ENCODE measurements at places on chromosomes 2 and 18.

- no peak for DNase-seq
These were observed 19.4 kb upstream of the RNF149 start for GRCh38 chr2:101327863-101328394.

DNA sequence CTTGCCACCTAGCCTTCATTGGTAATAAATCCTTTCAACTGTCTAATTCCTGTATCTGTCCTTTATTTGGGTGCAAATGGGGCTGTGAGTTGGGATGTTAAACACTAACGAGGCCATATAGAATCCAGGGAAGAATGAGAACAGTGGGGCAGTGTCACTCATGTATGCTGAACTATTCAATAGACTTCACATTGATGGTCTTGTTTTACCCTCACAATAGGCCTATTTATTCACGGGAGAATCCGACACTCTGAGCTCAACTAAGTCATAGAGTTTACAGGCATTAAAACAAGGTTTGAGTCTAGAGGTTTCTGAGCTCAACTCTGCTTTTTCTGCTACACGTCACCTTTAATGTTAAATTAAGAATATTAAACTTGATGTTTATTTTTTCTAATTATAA is 421.6 kb downstream of the SOX11 start:
- DNase-seq, result no peak

DNA sequence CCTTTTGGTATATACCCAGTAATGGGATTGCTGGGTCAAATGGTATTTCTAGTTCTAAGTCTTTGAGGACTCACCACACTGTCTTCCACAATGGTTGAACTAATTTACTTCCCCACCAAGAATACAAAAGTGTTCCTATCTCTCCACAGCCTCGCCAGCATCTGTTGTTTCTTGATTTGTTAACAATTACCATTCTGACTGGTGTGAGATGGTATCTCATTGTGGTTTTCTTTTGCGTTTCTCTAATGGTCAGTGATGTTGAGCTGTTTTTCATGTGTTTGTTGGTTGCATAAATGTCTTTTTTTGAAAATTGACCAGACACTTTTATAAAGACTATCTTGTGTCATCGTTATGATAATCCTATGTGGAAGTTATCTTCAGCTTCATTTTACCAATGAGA is 16.0 kb upstream of the ATP8B1 start:
- DNase-seq, result no peak

DNA sequence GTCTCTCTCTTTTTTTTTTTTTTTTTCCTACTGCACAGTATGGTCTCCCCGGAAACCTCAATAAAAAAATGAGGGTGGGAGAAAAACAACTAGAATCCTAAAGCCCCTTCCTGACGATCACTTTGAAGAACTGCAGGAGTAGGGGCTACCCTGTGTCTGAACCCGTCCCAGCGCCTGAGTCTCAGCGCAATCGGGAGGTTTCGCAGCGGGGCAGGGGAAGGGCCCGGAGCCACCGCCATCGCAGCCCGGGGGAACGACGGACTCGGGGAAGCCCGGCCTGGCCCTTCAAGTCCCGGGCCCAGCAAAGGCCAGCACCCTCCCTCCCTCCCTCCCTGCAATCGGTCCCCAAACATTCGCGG is 411 bp downstream of the NARS1 start:
- DNase-seq, result no peak

GRCh38 chr2:127145280-127145895 is 38.4 kb upstream of the BIN1 start:
- DNase-seq, result no peak

DNA sequence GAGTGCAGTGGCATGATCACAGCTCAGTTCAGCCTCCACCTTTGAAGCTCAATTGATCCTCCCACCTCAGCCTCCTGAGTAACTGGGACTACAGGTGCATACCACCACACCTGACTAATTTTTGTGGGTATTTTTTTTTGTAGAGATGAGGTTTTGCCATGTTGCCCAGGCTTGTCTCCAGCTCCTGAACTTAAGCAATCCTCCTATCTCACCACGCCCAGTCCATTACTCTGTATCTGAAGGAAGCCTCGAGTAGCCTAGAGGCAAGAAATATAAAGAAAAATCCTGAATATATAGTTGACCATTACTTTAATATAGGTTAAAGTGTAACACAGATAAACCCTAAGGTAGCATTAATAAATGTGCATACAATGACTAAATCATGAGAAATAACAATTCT is 686.8 kb upstream of the PIK3C3 start:
- DNase-seq, result no peak

DNA sequence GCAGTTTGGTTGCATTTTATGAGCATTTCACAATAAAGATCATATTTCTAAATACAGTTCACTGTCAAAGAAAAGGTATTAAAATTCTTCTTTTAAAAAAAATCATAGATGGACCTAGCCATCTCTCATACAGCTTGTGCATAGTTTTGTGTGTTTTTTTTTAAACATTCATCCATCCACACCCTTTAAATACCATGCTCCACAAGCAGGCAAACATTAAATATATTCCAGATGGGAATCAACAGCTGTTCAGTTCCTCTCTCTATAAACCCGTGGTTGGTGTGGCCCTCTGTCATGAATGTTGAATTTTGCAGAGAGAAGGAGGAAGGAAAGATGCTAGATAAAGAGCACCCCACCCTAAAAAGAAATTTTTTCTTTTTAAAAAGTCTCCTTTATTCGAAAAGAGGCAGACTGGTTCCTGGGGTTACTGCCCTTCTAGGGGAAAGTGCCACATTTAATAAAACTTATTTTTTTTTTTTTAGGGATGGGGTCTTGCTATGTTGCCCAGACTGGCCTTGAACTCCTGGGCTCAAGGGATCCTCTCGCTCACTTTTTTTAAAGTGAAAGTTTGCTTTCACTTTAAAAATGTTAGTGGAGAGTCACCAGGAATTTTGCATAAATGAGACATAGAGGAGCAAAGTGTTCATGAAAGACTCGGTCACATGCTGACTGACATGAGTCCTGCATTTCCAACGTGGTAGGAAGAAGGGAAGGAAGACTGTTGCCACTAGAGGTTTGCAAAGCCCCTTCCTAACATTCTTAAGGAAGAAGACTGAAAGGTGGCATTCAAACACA is 73.9 kb upstream of the LMAN1 start:
- no peak for DNase-seq

DNA sequence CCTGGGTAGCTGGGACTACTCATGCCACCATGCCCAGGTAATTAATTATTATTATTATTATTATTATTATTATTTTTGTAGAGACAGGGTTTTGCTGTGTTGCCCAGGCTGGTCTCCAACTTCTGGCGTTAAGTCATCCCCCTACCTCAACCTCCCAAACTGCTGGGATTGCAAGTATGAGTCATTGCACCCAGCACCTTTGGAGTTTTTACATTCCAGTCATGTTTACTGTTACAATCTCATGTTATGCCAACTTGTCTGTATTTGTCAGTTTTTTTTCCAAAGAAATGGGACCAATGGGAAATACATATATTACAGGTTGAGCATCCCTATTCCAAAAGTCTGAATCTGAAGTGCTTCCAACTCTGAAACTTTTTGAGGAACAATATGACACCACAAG is 903.8 kb downstream of the SLC4A3 start:
- no peak for DNase-seq

DNA sequence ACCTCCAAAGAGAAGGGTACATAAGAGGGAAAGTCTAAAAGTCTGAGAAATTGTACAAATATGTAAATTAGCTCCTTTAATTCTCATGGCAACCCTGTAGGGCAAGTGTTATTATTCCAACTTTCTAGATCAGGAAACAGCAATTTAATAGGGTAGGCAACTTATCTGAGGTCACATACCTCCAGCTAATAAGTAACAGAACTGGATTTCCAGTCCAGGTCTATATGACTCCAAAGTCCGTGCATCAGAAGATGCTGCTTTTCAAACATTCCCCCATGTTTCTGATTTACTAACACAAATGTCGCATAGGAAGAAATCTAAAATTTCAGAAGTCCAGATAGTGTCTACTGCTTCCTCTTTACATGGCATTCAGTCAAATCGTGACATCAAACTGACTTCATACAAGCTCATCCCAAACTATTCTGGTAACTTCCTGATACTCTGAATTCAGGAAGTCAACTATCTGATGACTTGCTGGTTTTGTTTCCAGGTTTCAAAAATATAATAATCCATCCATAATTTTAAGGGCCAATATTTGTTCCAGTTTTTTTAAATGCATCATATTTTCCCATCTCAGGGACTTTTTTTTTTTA is 419.3 kb upstream of the ACVR2A start:
- no peak for DNase-seq

GRCh38 chr2:52518678-52519077 is 1248.9 kb upstream of the CHAC2 start:
- no peak for DNase-seq

- no peak for DNase-seq
These were observed 101.7 kb downstream of the GAREM1 start for GRCh38 chr18:32368991-32369390.

GRCh38 chr18:24514439-24514838 is 54.0 kb downstream of the HRH4 start:
- DNase-seq, result no peak

GRCh38 chr2:133576714-133577113 is 8.5 kb upstream of the NCKAP5 start:
- DNase-seq, result no peak

GRCh38 chr2:215503381-215503780 is 67.5 kb upstream of the FN1 start:
- DNase-seq, result no peak

DNA sequence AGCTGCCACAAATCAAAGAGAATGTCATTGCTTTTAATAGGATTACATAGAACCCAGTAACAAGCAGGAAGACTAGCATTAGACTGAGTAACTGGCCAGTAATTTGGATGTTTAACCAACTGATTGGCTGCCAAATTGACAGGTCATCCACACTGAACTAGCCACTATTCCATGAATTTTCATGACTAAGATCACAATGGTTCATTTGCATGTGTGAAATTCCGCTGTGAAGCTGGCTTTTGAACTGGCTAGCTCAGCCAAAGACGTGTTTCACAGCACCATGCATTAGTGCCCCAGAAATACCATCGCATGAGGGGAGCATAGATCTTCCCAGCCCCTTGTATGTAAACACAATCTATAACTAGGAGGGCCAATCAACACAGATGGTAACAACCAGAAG is 649.8 kb downstream of the ARHGAP15 start:
- no peak for DNase-seq

DNA sequence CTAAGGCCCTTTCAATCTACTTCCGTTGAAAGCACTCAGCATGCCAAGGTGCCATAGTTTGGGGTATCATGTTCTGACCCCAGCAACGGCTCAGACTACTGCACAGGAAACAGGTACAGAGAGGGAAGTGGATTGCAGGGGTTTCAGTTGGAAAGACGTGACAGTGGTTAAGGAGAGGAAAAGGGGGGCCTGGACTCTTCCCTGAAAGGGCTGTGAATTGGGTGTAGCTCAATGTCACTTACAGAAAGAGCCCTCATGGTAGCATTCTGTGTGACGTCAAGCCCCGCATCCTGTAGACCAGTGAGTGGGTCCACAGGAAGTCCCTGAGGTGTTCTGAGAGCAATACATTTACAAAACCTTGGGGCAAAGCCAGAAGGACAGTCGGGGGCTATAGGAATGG is 121.5 kb upstream of the GYPC start:
- no peak for DNase-seq

- DNase-seq, result no peak
These were observed 113.9 kb downstream of the MAP4K4 start for GRCh38 chr2:101811226-101812015.

DNA sequence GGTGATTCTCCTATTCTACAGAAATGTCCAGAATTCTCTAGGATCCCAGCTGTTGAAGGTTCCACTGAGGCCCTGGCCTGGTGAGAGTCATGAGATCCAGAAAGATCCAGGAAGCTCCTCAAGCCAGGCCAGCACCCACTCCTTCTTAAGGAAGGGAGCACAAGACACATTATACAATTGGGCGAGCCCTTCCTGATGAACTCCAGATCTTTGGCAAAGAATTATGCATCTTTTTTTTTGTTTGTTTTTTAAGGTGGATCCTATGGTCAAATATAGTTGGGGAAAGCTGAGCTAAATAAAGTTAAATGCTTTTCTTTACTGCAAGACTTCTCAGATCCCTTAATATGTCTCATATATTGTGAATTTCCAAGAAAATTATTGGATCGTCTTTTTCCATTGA is 37.0 kb upstream of the LOXHD1 start:
- no peak for DNase-seq

- DNase-seq, result no peak
These were observed 118.3 kb upstream of the NDUFV2 start for GRCh38 chr18:8984131-8984721.

DNA sequence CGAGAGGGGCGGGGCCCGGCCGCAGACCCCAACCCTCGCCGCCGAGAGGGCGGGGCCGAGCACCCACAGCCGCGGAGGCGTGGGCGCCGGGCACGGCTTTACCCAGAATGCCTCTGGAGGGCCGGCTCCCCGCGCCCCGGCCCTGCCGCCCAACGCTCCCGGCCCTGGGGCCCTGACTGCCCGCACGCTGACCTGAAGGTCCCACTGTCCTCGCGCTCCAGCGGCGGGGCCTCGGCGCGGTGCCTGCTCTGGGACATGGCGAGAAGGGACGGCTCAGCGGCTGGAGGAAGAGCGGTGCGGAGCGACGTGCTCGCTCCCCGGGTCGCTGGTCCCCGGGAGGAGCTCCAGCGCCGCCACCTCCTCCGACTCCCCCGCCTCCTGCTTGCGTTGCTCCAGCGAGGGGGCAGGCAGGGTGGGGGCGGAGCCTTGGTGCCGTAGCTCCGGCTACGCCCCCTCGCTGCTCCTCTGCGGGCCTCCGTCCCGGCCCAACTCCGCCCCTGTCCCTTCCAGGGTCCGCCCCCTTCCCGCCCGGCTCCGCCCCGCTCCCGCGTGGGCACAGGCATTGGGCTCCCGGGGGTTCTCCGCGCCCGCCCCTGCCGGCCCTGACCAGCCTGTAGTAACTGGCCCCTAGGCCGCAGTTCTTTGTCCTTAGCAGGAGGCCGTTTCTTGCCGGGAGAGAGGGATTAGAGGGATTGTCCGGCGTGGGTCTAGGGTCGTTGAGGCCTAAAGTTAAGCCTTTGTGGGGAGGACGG is at the start of the genes PJVK and PRKRA:
TSS of gene PJVK (plus strand) at position 605 of the 752 bp plus-strand sequence. CDS start 2,032 bp downstream, outside the sequence.
TSS of gene PRKRA (minus strand) at position 402 of the 752 bp plus-strand sequence. CDS start at position 257, 145 bp downstream.
- DNase-seq, result peak; percentile 93

GRCh38 chr18:36460854-36461253 is 163.3 kb downstream of the FHOD3 start:
- DNase-seq, result no peak

GRCh38 chr18:78713069-78713468 is 266.5 kb upstream of the SALL3 start:
- no peak for DNase-seq

GRCh38 chr18:10563886-10564285 is 38.1 kb downstream of the NAPG start:
- DNase-seq, result no peak

- DNase-seq, result peak; percentile 60
These were observed 19.1 kb upstream of the SLC20A1 start for GRCh38 chr2:112626604-112627059.

All from memory B cell (primary cell).